ENCODE measurements at places on chromosomes 3 and 15. TPM values are rescaled to one million over a fixed set of nuclear protein-coding genes. Genes with fewer than 3 reads are reported as not detected.
A peak's percentile ranks its signal among the peaks of the same experiment; 100 is the strongest.

DNA sequence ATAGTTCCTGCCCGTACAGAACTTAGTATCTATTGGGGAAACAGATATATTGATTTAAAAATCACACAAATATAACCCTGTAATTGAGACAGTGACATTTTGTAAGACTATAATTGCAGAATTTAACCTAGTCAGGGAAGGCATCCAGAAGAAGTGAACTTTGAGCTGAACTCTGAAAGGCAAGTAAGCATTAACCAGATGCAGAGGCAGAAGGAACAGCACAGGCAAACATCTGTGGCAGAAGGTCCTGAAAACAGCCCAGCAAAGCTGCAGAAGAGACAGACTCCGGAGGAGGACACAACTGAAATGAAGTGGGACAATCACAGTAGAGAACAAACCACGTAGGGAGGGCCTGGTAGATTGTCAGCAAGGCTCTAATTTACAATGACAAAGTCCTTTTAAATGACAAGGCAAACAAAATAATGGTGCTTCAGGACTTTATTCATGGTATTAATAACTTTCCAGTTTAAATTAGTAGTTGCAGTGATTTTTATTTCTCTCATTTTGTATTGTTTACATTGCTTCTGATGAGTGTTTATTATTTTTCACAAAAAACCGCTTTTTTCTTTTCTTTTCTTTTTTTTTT, 14.5 kb downstream of the BCL2A1 start:
- H3K27ac ChIP-seq, result no peak overlapping the region
- no peaks in the 10 kb centered on the region for H3K36me3 ChIP-seq
- no peak overlapping the region for H3K4me3 ChIP-seq
- DNase-seq, result no peak
- H3K4me1 ChIP-seq, result no peaks in the 10 kb centered on the region
- H3K27me3 ChIP-seq, result no peaks in the 10 kb centered on the region

The CNTN6 gene
- not detected for total RNA-seq

GRCh38 chr15:39195961-39196486, 384.9 kb upstream of the THBS1 start:
- no peak for DNase-seq
- no peaks in the 10 kb centered on the region for H3K36me3 ChIP-seq
- no peak overlapping the region for H3K4me3 ChIP-seq
- no peaks in the 10 kb centered on the region for H3K4me1 ChIP-seq
- H3K27ac ChIP-seq, result no peak overlapping the region

DNA sequence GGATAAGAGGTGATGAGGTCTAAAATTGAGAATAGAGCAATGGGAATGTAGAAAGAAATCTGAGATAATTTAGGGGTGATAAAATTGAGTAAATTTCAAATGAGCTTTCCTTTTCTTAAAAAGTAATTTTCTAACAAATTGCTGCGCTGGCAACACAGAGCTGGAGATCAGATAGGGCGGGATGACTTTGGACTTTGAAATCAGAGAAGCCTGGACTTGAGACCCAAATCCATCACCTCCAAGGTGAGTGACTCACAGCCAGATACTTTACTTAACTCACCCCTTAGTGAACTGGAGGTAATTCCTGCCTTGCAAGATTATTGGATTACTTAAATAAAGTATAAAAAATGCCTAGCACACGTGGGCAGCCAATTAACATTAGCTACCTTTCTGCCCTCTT, 80.8 kb downstream of the P2RY1 start:
- no peaks in the 10 kb centered on the region for H3K27me3 ChIP-seq
- H3K4me1 ChIP-seq, result no peaks in the 10 kb centered on the region

DNA sequence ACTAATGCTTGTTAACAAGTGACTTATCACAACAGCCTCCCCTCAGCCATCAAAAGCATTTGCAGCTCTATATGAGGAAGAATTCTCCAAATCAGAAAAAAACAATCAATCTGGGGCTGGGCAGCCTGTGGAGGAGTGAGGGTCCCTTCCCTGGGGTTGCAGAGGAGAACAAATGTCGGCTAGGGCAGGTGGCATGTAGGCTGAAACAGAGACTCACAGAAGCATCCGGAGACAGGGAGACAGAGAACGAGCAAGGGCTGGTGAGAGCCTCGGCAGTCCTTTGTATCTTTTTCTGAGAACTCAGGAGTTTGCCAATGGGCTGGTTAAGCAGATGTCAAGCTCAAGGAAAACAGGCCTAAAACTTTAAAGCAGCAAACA, 15.8 kb downstream of the ITGA11 start:
- H3K27me3 ChIP-seq, result no peaks in the 10 kb centered on the region
- H3K27ac ChIP-seq, result no peak overlapping the region
- H3K4me1 ChIP-seq, result no peaks in the 10 kb centered on the region
- no peak for DNase-seq
- no peak overlapping the region for H3K4me3 ChIP-seq

The GABRA5 gene
- not detected for total RNA-seq

The GP5 gene
- total RNA-seq, result not detected

- no peak for DNase-seq
- H3K4me3 ChIP-seq, result no peak overlapping the region
- H3K27ac ChIP-seq, result no peak overlapping the region
- H3K4me1 ChIP-seq, result no peaks in the 10 kb centered on the region
- no peaks in the 10 kb centered on the region for H3K27me3 ChIP-seq
Observed at GRCh38 chr3:143699424-143699823, 148.8 kb downstream of the SLC9A9 start.

The FAM43A gene
- total RNA-seq, result 6.5 TPM

GRCh38 chr3:127770671-127771355, 51.5 kb downstream of the MGLL start:
- peaks cover 60% of the 10 kb centered on the region for H3K4me1 ChIP-seq
- no peaks in the 10 kb centered on the region for H3K36me3 ChIP-seq
- no peak overlapping the region for H3K27ac ChIP-seq
- H3K4me3 ChIP-seq, result no peak overlapping the region
- peak; percentile 10 for DNase-seq

The KNL1 gene
- total RNA-seq, result 0.50 TPM

- H3K4me3 ChIP-seq, result no peak overlapping the region
- H3K4me1 ChIP-seq, result no peaks in the 10 kb centered on the region
- H3K27ac ChIP-seq, result no peak overlapping the region
- no peaks in the 10 kb centered on the region for H3K27me3 ChIP-seq
Observed at GRCh38 chr3:67846166-67846565, 191.8 kb upstream of the SUCLG2 start.

DNA sequence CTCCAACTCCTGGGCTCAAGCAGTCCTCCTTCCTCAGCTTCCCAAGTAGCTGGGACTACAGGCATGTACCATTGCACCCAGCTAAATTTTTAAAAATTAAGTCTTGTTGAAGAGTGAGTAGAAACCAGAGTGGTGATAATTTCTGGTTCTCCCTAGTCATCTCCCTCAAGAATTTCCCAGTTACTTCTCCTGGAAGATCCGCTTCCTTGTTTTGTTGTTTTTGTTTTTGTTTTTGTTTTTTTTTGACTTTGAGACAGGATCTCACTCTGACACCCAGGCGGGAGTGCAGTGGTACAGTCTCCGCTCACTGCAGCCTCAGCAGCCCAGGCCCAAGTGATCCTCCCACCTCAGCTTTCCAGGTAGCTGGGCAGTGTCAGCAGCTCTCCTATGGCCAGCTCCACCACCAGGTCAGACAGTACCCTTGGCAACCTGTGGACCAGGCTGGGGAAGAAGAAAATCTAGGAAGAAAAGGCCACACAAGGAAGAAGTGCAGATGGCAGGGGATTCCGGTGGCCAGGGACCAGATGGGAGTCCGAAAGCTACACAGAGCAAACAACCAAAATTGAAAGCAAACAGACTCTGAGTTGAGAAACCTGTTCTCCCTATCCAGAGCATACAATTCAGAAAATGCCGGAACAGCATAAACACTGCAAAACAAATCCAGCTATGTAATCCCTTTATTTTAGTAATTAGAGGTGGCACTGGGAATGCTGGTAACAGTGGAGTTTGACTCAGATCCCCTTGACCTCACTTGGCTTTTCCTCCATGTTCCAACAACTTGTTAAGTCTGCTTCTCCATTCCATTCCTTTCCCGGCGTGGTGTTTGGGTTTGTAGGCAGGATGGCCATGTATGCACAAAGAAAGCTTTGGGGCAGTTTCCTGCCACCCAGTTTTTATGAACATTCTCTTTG, 266.6 kb upstream of the CTDSPL start:
- H3K27me3 ChIP-seq, result no peaks in the 10 kb centered on the region
- H3K36me3 ChIP-seq, result no peaks in the 10 kb centered on the region
- no peak overlapping the region for H3K4me3 ChIP-seq
- DNase-seq, result no peak
- H3K4me1 ChIP-seq, result peaks cover 3% of the 10 kb centered on the region
- H3K27ac ChIP-seq, result no peak overlapping the region

The NAALADL2 gene
- 3.3 TPM for total RNA-seq

The RASL12 gene
- total RNA-seq, result 2.5 TPM

The OXTR gene
- total RNA-seq, result 0.11 TPM

The MME gene
- total RNA-seq, result 40.1 TPM

- no peaks in the 10 kb centered on the region for H3K27me3 ChIP-seq
- DNase-seq, result no peak
- H3K4me1 ChIP-seq, result no peaks in the 10 kb centered on the region
- H3K36me3 ChIP-seq, result no peaks in the 10 kb centered on the region
Observed at GRCh38 chr15:59339252-59339672, 33.4 kb downstream of the MYO1E start.
